ENCODE measurements at places on chromosomes 12 and 14.

- DNase-seq = no peak
Measured at GRCh38 chr14:61968207-61968606, 206.0 kb downstream of the SNAPC1 start.

DNA sequence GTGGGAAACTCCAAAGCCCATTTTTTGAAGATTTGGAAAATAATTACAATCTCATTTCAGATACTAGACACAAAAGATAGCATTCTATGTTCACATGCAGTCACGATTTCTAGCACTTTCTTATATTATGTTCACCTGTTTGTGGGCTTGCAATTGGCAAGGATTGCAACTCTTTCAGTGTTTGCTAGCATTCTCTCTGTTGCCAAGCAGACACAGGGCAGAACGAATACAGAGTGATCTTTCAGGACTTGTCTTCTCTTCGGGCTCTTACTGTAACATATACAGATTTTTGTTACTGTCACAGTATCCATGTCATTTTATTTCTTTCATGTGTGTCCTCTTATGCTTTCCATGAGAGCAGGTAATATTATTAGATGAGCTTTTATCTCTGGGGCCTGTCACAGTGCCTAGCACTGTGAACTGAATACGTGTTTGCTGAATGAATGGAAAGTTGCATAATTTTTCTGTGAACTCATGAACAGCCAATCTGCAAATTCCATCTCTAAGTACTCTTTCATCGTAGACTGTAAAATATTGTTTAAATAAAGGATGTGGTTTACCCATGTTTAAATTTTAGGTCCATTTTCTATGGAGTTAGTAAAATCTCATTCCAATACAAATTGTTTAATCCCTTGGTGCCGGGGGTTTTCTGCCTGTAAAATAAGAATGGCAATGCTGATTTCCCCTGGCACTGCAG is 105.1 kb downstream of the BMP4 start:
- no peak for DNase-seq

DNA sequence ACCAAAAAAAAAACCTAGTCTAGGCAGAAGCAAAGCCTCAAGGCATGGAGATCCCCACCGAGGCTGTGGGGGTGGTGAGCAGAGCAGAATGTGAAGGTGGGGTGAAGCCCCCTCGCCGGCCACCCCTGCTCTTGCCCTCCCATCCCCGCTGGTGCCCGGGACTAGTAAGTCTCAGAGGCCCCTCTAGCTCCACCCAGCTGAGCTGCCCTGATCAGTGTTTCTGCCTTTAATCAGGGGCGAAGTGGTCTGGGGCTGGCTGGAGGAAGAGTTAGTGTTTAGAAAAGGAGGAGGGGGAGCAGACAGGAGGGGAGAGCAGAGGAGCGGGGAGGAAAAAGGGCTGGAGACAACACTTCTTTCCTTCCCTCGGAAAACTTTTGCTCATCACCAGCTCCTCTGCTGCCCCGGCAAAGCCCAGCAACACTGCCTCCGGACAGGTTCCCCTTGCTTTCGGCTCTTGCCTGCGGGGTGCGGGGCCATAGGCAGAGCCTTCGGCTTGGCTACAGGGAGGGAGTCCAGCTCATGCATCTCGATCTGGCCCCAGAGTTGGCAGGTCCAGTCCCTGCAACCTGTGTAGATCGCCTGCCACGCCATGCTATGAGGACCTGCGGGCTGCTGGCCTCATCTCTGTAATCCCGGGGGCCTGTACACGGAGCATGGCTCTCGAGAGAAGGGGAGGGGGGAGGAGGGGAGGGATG is 3.4 kb upstream of the DLK1 start:
- no peak for DNase-seq

DNA sequence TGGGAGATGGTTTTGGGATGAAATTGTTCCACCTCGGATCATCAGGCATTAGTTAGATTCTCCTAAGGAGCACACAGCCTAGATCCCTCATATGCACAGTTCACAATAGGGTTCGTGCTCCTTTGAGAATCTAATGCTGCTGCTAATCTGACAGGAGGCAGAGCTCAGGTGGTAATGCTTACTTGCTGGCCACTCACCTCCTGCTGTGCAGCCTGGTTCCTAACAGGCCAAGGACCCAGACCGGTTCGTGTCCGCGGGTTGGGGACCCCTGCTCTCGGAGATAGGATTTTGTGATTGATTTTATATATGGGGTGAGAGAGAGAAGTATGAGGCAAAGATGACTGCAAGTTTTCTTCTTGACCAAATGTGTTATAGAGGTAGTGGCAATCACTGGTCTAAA is 57.5 kb downstream of the CCDC91 start:
- no peak for DNase-seq

- no peak for DNase-seq
Measured at GRCh38 chr12:31321186-31321896, 4.6 kb downstream of the SINHCAF start.

GRCh38 chr14:85587151-85587711 is 57.3 kb downstream of the FLRT2 start:
- DNase-seq = peak; percentile 84

DNA sequence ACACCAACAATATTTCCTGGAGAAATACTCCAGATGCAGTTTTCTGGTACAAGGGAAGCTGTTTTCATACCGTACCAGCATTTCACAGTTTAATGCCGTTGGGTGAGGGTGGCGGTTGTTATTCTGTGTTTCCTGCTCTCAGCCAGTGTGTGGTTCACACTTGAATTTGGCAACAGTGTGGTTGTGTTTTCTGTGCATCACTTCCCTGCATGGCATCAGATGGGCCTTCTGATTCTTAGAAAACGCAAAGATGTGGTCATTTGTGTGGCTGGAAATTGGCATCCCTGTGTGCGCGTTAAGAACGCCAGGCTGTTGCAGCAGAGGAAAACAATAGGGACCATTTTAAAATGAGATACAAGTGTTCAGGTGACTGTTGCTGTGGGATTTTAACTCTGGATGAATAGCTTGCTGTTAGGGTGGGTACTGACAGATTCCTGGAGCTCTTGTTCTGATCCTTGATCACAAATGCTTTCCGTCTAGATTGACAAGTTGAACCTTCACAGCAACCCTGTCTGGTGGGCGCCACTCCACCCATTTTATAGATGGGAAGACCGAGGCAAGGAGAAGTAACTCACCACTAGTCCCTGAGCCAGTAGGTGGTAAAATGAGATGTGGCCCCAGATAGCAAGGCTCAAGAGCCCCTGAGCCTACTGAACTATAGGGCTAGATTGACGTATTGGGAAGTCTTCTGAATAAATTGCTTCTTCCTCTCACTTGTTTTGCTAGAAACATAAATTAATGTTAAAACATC is 231.2 kb downstream of the CHST11 start:
- DNase-seq = no peak

GRCh38 chr14:89466944-89467343 is 49.9 kb upstream of the FOXN3 start:
- no peak for DNase-seq

Measured in NCI-H187 treated with DMSO at 0.1 percent for 48 hours (cell line).